ENCODE measurements at places on chromosomes 16 and 17.

DNA sequence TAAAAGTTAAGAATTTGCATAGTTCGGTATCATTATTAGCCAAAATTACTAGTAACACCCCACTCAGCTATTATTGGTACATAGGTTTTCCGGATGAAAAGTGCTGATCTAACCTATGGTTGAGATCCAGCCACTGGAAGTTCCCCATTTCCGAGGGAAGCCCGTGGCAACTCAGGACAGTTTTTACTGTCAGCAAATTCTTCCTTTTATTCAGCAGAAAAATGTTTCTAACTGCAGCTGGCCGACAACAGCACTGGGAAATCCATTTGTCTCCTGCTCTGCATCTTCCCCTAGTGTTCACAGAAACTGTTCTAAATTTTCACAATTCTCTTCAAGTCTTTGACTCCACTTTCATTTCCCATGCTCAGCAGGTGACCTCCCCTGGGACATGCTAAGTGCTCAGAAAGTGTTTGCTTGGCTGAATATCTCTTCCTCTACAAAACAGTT, 15.5 kb upstream of the MMD start:
- no peak for DNase-seq

DNA sequence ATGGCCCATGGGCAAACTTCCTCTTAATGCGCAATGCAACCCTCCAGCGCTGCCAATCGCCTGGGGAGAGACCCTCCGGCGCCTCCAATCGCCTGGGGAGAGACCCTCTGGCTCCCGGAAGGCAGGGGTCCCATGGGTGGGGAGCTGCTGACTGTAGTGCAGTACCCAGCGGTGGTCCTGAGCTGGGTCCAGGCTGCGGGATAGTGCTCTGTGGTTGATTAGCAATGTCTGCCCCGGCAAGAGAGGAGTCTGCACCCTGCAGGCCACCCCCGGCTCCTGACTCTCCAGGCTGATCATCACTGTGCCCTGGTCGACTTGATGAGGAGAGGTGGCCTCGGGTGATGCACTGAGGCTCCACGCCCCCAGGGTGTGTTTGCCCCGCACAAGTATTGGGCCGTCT, 44.6 kb upstream of the ZNF469 start:
- DNase-seq: no peak

DNA sequence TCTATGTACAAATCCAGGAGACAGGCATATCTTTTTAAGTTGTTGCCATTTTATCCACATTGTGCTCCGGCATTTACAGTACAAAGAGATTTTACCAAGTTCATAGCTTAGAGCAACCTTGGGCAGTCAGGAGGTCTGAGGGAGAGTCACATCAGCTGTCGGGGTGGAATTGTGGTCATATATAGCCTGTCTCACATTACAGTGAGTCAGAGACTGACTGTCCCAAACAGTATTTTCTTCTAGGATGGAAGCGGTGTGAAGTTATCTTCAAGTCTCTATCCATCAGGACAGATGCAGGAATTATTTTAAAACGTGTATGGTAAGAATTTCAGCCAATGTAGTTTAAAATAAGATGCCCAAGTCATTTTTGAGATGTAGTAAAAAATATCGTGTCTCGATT, 53.0 kb downstream of the GPRC5B start:
- no peak for DNase-seq

DNA sequence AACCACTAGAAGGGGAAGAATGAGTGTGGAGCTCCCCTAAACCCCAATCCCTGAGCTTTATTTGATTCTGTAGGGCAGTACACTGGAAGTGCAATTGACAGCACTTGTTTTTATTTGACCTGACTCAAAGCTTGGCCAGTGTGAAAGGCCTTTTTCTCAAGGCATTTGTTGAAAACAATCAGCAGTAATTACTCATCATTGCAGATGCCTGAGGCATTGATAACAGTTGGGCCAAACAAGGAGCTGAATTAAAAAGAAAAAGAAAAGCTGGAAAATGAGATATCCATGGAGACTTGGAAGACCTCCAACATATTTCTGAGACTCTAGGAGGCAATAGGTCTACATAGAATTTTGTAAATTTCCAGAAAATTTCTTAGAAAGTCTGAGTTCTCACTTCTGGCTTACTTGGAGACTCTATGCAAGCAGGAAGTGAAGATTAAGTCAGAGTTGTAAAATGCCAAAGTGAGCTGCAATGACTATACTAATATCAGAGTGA, 200.8 kb upstream of the KCNJ16 start:
- no peak for DNase-seq

DNA sequence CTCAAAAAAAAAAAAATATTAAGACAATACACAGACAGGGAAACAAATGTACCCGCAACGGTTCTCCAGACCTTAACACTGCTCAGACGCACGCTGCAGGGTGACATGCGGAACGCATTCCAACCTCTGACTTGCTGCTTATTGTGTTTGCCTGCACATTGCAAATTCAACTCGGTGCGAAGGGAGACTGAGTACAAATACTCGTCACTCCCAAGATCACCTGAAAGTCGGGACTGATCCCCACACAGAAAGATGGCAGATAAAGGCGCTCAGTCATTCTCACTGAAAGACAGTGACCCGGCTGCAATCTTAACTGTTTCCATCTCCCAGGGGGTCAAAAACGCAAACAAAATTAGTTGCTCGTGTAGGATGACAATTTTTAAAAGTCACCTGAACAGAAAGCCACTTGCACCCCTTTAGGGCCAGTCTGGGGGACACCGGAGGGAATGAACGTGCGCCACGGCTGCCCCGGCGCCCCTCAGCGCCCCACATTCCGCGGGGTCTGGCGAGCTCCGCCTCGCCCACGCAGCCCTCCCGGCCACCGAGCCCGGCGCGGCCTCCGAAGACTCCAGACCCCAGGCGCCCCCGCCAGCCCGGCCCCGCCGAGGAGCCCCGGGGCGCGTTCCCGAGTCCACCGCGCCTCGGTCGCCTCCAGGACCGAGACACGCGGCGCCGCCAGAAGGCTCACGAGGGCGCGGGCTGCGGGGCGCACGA, 589 bp downstream of the CLCN7 start:
- no peak for DNase-seq

GRCh38 chr16:50245417-50246298, 20.7 kb upstream of the ADCY7 start:
- peak; percentile 59 for DNase-seq

GRCh38 chr16:72962347-72962746, 85.6 kb downstream of the ZFHX3 start:
- DNase-seq: no peak

DNA sequence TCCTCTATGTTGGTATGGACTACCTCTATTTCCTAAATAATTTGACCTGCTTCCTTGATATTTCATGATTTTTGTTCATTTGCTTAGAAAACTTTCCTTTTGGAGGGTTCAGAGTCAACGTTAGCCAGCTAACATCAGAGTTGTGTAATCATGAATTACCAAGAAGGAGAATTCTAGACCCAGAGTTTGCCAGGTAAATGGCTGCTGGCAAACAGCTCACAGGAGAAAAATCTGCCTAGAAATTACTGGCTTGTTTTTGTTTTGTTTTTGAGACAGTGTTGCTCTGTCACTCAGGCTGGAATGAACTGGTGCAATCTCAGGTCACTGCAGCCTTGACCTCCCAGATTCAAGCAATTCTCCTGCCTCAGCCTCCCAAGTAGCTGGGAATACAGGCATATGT, 111.4 kb upstream of the SALL1 start:
- DNase-seq: no peak

DNA sequence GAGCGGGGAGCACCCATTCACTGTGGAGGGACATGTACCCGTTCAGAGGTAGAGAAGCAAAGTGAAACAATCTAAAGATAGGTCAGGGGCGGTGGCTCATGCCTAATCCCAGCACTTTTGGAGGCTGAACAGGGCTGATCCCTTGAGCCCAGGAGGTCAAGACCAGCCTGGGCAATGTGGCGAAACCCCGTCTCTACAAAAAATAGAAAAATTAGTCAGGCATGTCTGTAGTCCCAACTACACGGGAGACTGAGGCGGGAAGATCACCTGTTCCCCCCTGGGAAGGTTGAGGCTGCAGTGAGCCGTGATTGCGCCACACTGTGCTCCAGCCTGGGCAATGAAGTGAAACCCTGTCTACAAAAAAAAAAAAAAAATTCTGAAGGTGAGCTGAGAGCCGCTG, 21.7 kb downstream of the MYL4 start:
- no peak for DNase-seq

DNA sequence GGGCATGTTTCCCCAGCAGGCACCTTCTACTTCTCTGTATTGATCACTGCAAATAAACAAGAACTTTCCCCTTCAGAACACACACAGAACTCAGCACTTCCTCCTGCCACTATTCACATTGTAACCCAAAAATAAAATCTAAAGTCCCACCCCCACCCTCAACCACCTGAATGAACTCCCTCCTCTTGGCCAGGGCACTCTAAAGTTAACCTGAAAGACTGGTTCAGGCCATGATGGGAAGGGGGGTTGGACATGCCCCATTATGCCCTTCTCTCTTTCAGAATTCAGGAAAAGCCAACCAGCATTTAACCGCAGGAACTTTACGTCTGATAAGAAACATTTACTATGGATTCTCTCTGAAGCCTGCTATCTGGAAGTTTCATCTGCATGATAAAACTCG, 27.4 kb upstream of the CCL2 start:
- DNase-seq: no peak

DNA sequence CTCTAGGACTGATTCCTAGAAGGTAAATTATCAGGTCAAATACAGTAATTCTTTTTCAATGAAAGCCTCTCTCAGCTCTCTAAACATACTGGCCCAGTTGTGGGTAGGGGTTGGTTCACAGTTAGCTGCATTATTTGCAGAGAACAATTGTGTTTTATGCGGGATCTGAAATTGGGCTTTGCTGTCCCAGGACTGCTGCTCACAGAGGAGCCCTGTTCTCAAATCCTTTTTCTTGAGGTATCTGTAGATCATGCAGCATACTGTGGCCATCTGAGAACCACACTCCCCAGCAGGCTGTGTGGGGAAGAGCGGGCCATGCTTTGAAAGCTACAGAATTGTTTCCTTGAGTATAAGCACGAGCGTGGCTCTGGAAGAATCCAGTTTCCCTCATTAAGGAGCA, 17.5 kb downstream of the MTHFSD start:
- DNase-seq: no peak

DNA sequence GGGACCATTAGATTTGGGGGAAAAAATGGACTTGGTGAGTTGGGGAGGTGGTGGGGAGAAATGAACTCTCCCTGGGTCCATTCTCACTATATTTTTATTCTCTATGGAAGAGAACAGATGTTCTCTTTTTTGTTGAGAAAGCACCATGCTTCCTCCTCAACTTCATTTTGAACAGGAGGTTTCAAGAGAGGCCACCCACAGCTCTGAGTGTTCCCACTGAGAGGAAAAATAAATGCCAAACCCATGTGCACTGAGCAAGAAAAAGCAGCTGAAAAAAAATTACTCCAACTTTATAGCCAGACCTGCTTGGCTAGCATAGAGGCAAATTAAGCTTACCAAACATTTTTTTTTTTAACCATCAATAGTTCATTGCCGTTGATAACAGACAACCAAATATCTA, 883.6 kb downstream of the KCNJ2 start:
- no peak for DNase-seq

- no peak for DNase-seq
These were observed 36.8 kb downstream of the ERCC4 start for GRCh38 chr16:13956635-13957196.

- no peak for DNase-seq
These were observed 214.6 kb downstream of the MSI2 start for GRCh38 chr17:57470906-57471305.

GRCh38 chr17:80987941-80988461, 3.6 kb upstream of the CHMP6 start:
- DNase-seq: peak; percentile 55

DNA sequence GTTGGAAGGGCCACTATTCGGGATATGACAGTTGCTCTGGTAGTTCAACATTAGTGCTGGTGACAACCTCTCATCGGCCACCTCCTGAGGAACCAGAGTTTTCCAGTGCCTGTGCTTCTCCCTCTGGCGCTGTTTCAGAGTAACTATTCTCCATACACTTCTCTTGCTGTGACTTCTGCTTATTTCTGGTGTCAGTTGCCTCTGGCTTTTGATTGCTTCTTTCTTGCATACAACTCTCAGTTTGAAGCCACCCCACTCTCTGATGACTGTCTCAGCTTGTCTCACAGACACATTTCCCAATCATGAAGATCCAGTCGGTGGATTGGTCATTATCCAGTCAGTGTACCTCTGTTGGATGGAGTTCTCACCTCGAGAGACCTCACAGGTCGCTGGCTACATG, 3.4 kb upstream of the TM4SF5 start:
- no peak for DNase-seq

- DNase-seq: no peak
These were observed 35.7 kb downstream of the NLRC5 start for GRCh38 chr16:57024894-57025680.

DNA sequence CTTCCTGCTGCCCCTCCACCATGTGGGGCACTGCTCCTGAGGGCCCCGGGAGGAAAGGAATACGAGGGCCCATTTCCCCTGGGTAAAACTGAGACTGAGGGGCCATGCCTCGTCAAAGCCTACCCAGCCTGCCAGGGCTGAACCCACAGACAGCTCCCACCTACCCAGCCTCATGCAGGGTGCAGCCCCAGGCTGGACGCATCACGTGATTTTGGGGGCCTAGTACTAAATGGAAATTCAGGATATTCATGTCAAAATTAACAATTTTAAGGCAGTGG, 3.4 kb upstream of the OSGIN1 start:
- no peak for DNase-seq

DNA sequence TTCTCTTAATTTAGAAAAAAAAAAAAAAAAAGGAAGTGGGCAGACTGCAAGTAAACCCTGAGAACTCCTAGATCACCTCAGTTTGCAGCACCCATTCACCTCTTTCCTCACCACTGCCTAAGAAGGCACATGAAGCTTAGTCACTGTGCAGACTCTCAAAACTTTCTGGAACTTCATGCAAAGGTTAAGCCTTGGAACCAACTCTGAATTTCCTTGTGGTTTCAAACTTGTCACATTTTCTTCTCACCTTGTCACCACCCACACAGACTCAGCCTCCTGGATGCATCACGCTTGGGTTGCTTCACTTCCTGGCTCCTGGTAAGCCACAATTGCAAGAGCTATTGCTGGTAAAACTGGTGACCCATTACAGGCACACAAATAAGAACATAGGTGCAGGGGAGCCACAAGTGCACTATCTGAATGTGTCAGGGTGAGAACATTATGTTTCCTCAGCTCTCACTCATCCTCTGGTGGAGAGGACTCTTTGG, 15.0 kb upstream of the CPD start:
- DNase-seq: no peak

DNA sequence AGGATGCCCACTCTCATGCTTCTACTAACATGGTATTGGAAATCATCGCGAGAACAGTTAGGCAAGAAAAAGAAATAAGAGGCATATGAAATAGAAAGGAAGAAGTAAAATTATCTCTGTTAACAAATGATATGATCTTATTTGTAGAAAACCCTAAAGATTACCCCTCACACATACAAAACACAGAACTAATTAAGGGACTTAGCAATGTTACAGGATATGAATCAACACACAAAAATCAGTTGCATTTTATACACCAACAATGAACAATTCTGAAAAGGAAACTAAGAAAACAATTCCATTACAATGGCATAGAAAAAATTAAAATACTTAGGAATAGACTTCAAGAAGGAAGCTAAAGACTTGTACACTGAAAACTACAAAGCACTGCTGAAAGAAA, 2.7 kb upstream of the CAPNS2 start:
- DNase-seq: no peak

- DNase-seq: no peak
These were observed 3.1 kb downstream of the RAB11FIP4 start for GRCh38 chr17:31394544-31394943.

All from WERI-Rb-1 (cell line).